ENCODE measurements at places on chromosomes 3 and 15. TPM values are rescaled to one million over a fixed set of nuclear protein-coding genes. Genes with fewer than 3 reads are reported as not detected.

The DLEC1 gene
- total RNA-seq, result under 0.01 TPM

The FGF12 gene
- not detected for total RNA-seq

The C3orf85 gene
- total RNA-seq, result not detected

The ACAN gene
- under 0.01 TPM for total RNA-seq

The DUOXA2 gene
- not detected for total RNA-seq

The ABTB1 gene
- total RNA-seq, result 18.0 TPM

The FAH gene
- 68.1 TPM for total RNA-seq

The C15orf62 gene
- total RNA-seq, result 0.15 TPM

Measured in smooth muscle cell of trachea (primary cell).